Stimulated activated CD8-positive, alpha-beta memory T cell treated with anti-CD3 and anti-CD28 coated beads, Interleukin-4, amount 100 ng/mL, for 48 hours (primary cell): ENCODE measurements at places on chromosomes 6 and 20.
A peak's percentile ranks its signal among the peaks of the same experiment; 100 is the strongest.

- no peak for DNase-seq
Observed at GRCh38 chr20:24676978-24677370, 207.5 kb downstream of the SYNDIG1 start.

- DNase-seq, result no peak
Observed at GRCh38 chr20:58619864-58620431, 31.1 kb upstream of the STX16 start.

DNA sequence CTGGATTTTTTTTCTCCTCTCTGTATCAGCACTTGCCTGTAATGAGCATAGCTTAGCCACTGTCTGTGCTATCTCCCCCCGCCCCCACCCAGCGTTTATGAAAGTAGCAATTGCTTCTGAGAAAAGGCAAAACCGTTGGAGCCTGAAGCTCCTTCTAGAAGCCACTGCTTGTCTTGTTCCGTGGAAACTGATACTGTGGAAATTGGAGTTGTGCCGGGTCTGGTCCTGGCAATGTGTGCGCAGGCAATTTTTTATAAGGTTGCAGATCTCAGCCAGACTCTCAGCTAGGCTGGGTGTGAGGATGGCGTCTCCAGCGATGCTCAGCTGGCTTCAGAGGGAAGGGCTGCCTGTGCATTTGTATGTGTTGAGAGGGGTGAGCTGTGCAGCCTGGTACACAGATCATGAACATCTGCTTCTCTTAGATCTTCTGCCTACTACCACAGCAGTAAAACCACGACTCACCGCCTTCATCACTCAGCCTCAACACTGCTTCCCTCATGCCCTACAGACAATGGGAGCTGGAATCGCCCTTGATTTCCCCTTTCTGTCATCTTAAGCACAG lies 72.4 kb upstream of the GTSF1L start:
- DNase-seq, result no peak

- no peak for DNase-seq
Observed at GRCh38 chr6:14705841-14706377, 540.0 kb upstream of the JARID2 start.

DNA sequence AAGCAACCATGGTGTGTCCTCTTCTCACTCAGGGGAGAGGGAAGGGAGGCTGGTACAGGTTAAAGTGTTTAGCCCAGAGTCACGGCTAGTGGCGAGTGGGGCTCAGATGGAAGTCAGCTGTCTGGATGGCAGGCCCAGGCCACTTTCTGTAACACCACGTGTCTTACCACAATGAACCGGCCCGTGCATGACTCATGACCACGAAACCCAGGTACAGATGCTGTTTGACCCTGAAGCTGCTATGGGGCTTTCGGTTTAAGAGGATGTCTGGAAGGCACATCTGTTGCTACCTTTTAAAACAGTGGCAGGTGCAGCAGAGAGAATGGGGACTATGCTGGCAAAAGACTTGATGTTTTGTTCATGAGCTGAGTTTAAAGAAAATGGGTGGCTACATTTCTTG lies 36.5 kb upstream of the MPC1 start:
- peak; percentile 76 for DNase-seq

GRCh38 chr6:52020945-52021570 lies 66.4 kb downstream of the PKHD1 start:
- no peak for DNase-seq

DNA sequence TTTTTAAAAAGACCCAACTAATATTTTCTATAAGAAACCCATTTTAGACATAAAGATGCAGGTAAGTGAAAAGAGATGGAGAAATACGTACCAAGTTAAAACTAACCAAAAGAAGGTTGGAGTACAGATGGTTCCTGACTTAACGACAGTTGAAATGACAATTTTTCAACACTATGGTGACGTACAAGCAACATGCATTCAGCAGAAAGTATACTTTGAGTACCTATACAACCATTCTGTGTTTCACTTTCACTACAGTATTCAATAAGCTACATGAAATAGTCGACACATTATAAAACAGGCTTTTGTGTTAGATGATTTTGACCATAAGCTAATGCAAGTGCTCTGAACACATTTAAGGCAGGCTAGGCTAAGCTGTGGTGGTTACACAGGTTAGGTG lies 228.9 kb downstream of the RNGTT start:
- DNase-seq, result no peak

GRCh38 chr6:14674867-14675648 lies 557.5 kb downstream of the CD83 start:
- no peak for DNase-seq

- DNase-seq, result peak; percentile 84
Observed at GRCh38 chr6:33694401-33694931, 17.0 kb downstream of the UQCC2 start.

DNA sequence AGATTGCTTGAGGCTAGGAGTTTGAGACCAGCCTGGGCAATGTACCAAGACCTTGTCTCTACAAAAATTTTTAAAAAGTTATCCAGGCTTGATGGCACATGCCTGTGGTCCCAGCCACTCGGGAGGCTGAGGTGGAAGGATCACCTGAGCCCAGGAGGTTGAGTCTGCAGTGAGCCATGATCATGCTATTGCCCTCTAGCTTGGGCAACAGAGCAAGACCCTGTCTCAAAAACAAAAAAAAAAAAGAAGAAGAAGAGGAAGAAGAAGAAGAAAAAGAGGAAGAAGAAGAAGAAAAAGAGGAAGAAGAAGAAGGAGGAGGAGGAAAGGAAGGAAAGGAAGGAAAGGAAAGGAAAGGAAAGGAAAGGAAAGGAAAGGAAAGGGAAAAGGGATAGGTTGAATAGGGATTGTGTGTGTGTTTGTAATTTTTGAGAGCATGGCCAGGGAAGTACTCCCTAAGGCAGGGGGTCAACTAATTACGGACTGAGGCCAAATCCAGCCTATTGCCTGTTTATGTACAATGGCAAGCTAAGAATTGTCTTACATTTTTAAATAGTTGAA lies 43.0 kb upstream of the ZNF217 start:
- peak; percentile 14 for DNase-seq

DNA sequence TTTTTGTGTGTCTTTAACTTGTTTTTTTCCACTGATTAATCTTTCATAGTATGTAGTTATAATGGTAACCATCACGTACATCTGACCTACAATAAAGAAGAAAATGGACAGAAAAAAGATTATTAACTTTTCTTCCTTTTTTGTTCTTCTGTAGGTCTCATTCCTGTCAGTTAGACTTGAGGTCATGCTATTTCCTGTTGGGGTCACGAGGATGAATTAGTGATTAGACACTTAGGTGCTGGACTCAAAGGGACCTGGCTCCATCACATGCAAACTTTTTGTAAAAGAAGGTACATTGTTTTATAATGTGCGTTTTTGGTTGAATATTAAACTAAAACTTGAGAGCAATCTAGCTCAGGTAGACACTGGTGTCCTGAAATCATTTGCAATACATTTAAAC lies 14.8 kb downstream of the MARCKS start:
- DNase-seq, result no peak

DNA sequence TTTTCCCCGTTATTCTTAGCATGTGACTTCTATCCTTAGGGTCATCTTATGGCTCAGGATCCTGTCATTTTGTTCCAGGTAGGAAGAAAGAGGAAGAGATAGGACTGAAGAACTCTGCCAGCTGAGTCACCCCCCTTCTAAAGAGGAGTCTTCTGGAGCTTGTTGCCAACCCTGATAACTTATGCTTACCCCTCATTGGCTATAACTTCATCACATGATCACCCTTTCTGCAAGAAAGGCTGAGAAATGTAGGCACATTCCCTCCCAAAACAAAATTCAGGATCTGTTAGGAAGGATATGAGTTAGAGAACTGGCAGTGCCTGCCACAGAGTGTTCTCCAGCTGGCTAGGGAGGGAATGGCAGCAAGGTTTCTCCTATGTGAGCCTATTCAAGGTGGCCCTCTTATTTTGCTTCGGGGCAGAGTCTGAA lies 35.6 kb downstream of the ARFGEF2 start:
- DNase-seq, result no peak

DNA sequence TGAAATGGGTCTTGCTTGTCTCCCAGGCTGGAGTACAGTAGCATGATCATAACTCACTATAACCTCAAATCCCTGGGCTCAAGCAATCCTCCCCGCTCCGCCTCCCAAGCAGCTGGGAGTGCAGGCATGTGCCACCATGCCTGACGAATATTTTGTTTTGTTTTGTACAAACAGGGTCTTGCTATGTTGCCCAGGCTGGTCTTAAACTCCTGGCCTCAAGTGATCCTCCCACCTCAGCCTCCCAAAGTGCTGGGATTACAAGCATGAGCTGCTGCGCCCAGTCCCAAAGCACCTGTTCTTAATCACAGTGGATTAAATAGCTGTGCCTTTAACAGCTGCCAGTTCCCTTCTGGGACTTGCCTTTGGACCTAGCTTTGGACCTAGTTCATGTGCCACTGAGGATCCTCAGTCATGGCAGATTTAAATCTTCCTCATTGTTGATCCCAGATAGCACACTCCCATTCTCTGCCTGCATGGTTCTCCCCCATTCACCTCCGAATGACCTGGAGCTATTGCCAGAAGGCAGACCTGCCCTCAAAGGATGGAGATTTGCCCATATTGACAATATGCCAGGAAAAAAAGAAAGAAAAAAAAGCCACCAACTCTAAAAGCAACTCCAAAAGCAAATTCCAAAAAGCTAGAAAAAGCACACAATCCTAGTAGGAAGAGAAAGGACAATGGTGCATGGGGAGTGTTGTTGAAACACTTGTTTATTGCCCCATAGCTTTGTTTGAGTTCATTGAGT lies 10.6 kb downstream of the POFUT1 start:
- no peak for DNase-seq

- DNase-seq, result no peak
Observed at GRCh38 chr6:150741633-150742200, 123.8 kb upstream of the MTHFD1L start.

DNA sequence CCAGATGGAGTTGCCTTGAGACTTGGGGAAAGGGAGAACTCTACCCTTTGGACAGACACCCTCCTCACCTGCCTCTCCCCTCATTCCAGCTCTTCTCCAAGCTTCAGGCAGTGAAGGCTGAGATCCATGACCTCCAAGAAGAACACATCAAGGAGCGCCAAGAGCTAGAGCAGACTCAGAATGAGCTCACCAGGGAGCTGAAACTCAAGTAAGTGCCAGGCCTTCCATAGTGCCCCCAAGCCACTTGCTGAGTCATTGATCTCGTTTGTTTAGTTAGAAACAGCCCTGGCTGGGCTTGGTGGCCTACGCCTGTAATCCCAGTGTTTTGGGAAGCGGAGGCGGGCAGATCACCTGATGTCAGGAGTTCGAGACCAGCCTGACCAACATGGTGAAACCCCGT lies 39.2 kb downstream of the KIF3B start:
- no peak for DNase-seq

DNA sequence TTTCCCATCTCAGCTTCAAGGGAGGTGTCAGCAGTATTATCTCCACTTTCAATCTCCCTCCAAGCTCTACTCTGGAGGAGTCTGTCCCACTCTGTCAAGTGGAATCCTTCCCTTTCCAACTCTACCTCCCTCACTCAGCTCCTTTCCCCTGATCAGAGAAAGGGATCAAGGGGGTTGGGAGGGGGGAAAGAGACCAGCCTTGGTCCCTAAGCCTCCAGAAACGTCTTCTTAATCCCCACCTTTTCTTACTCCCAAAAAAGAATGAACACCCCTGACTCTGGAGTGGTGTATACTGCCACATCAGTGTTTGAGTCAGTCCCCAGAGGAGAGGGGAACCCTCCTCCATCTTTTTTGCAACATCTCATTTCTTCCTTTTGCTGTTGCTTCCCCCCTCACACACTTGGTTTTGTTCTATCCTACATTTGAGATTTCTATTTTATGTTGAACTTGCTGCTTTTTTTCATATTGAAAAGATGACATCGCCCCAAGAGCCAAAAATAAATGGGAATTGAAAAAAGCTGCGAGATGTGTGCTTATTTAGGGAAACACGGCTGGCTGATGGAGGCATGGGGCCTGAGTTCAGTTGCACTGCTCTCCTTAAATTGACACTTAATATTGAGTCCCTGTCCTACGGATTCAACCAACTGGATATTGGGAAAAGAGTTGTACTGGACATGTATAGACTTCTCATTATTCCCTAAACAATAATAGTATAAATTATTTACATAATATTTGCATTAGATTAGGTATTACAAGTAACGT lies 4.9 kb downstream of the TUBB start:
- DNase-seq, result no peak

DNA sequence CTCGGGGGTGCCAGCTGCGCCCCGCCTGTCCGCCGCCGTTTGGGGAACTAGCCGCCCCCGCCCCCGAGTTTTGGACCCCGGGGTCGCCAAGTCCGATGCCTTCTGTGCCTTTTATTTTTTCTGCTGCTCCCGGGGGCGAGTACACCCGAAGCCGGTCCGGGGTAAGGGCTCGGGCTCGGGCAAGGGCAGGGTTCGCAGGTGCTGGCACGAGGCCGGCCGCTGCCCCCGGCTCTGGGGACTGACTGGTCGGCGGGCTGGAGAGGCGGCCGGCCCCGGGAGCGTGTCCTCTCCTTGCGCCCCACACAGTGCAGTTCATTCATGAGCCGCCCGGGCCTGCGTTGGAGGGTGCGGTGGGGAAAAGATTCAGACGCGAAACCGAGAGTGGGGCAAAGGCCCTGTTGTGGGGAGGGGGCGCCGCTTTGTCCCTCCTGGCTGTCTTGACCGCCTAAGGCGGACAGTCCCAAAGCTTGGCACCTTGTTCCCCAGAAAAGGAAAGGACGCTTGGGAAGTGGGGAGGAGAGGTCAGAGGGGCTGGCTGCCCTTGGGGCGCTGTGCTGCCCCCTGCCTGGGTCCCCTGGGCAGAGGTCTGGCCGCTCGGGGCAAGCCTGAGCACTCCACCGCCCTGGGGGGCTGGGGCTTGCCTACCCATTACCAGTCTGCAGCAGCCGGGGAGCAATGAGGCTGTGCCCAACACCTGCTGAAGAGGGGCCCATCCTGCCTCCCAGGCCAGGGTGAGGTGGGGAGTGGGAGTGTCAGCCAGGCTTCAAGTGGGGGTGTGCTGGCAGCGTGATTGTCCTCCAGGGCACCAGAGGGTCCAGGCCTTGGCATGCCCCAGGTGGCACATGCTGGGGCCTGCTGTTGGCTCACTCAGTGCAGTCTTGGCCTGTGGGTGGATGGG lies 915 bp downstream of the TMEM63B start:
- peak; percentile 42 for DNase-seq

DNA sequence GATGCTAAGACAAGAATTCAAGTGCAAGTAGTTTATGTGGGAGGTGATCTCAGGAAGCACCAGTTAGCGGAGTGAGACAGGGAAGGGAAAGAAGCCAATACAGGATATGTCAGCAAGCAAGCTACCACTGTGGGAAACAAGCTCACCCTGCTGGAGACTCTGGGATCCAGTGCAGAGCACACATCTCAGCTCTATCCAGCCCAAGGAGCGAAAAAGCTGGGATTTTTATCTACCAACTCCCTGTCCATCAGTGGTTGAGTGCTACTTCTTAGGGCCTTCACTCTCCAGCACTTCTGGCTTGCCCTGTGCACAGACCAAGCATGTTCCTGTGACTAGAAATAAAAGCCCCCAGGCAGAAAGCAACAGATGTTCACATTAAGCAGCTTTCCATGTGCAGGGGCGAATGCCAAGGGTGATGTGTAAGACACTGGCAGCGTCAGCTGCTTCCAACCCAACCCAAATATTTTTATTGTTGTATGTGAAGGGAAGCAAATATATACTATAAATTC lies 10.8 kb upstream of the RNF24 start:
- DNase-seq, result no peak

- DNase-seq, result no peak
Observed at GRCh38 chr20:61742097-61742825, 323.4 kb downstream of the TAF4 start.

- no peak for DNase-seq
Observed at GRCh38 chr6:122853259-122853995, 64.4 kb downstream of the SMPDL3A start.

- DNase-seq, result no peak
Observed at GRCh38 chr6:11833626-11834592, 55.3 kb upstream of the ADTRP start.

- DNase-seq, result no peak
Observed at GRCh38 chr6:36247693-36248092, 22.2 kb upstream of the PNPLA1 start.
